ENCODE measurements at places on chromosomes 1 and 21.

DNA sequence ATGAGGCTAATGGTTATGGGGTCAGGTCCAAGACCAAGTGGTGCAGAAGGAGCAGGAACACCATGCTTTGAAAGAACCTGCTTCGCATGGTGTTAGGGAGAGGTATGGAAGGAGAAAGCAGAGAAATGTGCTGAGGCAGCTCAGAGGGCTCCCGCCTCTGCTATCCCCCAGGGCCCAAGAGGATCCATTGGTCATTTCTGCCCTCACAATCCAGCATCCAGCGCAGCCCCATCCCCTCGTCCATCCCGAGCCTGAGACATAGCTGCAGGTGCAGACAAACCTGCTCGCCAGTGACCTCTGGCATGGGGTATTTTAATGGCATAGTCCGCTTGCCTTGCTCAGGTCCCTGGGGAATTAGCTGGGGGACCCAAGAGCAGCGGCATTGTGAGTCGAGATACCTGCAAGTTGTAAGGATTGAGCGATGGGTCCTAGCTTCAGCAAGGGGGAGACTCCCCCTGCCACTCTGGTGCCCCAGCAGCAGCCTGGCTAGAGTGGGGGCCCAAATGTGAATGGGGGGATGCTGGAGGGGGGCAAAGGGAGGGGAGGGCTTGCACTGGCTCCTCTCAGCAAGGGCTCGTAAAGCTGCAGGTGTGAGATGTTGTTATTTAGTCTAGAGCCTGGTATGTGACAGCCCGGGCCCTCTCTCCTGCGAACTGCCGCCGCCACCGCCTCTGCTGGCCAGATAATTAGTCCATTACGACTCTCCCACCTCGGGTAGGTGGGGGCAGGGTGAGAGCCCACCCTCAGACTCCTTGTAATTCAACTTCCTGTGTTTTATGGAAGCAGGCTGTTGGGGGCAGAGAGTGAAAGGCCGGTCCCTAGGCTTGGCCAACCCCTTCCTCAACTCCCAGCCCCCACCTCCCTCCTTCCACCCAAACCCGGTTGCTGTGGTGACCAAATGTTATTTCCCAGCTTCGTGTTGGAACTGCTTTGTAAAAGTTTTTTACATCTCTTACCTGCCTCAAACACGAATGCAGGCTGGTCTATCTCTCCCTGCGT is 118.8 kb downstream of the RNF220 start:
- DNase-seq: no peak

DNA sequence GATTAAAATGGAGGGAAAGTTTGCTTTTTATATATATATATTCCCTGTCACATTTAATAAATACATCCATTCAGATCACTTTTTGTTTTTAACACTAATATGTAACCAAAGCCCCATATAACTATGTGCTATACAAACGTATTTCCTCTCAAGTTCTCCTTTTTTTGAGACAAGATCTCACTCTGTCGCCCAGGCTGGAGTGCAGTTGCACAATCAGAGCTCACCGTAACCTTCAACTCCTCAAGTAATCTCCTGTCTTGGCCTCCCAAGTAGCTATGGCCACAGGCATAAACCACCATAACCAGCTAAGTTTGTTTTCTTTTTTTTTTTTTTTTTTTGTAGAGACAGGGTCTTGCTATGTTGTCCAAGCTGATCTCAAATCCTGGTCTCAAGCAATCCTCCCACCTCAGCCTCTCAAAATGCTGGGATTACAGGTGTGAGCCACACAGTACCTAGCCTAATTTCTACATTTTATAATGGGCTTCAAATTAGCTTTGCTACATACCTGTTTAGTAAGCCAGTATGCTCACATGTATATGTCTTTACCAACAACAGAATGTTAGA is 120.0 kb downstream of the TGFBR3 start:
- no peak for DNase-seq

DNA sequence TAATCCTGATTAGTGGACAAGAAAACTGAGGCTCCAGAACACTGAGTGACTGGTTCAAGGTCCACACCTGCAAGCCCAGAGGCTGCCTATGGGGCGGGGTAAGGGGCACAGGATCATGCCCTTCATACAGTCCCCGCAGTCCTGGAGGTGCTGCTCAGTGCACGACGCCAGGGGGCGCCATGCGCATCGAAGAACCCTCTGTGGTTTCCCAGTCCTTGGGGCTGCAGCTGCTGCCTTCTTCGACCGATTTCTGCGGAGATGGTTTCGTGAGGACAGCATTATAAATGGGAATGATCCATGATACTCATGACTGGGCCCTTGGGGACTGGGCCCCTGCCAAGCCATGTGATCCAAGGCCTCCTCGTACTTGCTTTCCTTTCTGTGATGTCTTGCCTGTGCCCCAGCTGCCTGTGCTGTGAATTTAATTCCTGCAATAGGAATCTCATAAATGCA is 37.1 kb upstream of the ARHGEF10L start:
- peak; percentile 93 for DNase-seq

GRCh38 chr1:165078391-165078790 is 278.1 kb downstream of the LMX1A start:
- DNase-seq: no peak

DNA sequence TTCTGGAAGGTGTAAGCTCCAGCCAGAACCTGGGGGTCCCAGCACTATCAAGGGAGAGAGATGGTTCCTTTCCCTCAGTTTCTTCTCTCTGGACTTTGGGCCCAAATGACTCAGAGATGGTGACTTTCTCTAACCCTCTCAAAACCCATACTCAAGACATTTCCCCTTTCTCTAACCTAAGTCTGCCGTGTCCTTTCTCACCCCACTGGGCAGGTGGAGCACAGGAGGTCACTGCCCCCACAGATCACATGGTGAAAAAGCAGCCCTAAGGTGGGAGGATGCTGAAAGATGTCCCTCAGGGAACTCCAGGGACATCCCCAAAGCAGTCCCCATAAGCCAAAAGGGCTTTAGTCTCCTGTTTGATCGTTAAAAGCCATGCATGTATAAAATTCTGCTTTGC is 173.7 kb downstream of the HIVEP3 start:
- no peak for DNase-seq

DNA sequence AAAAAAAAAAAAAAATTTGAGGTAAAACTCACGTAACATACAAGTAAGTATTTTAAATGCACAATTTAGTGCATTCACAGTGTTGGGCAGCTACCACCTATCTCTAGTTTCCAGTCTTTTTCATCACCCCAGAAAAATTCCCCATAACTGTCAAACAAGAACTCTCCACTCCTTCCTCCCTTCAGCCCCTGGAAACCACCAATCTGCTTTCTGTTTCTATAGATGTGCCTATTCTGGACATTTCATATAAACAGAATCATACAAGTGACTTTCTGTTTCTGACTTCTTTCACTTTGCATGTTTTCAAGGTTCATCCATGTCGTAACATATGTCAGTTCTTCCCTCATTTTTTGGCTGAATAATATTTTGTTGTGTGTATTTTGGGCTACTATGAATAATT is 24.9 kb upstream of the ETS2 start:
- DNase-seq: no peak

DNA sequence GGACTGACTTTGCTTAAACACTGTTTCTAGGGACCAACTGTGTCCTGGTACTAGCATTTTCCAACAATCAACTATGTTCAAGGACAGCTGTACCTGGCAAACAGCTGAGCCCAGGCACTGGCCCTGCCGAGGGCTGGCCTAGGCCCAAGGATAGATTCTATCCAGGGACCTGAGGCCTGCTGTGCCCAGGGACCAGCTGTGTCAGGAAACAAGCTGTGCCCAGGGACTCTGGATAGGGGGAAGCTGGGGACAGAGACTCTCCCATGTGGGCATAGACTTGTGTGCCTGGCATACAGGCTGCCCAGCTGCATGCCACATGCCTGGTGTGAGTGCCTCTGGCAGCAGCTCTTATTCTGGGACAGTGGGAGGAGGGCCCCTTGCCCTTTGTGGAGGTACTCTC is 38.1 kb upstream of the POU3F1 start:
- DNase-seq: no peak

DNA sequence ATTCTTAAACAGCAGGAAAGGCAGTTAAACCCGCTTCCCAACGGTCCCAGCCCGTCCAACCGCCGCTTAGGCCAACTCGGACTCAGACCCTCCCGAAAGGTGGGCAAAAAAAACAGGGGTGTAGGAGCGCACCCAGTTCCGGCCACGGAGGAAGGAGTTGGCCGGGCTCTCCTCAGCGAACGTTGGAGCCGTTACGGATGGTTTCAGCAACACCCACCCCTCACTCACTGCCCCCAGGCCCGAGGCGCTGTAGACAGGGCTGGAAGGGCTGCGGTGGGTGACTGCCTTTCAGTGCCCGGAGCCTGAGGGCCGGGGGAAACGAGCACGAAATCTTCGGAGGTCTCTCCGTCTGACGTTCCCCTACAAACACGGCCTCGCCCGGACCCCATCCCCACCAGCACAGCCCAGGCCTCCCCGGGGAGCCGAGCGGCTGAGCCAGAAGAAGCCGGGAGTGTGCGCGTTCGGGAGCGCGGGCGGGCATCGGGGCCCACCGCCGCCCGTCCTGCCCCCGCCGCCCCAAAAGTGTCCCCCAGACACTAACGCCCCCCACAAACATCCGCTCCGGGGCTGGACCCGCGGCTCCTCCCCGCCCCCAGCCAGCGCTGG is 1.3 kb downstream of the KDM5B start:
- DNase-seq: peak; percentile 22

GRCh38 chr21:38326429-38326828 is 69.6 kb downstream of the KCNJ15 start:
- no peak for DNase-seq

GRCh38 chr1:149845416-149845815 is 54.0 kb upstream of the BOLA1 start:
- no peak for DNase-seq

DNA sequence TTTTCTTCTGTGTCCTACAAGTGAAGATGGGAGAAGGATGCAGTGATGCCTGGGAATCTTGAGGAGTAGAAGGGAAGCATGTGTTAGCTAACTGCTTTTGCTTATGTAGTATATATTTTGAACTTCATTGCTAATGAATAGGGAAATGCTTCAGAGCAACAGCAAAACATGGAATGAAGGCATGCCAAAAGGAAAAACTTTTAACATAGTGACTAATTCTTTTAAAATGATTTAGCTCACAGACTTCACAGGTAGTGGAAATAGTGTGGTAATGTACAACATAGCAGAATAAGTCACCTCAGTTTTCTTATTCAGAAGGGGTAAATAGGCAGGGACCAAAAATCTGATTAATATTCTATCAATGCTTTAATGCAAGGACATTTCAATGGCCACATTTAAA is 95.5 kb downstream of the LYPLAL1 start:
- DNase-seq: no peak

- DNase-seq: no peak
Observed at GRCh38 chr1:97034651-97035050, 313.1 kb downstream of the PTBP2 start.

GRCh38 chr1:93531193-93531592 is 83.3 kb downstream of the FNBP1L start:
- no peak for DNase-seq

DNA sequence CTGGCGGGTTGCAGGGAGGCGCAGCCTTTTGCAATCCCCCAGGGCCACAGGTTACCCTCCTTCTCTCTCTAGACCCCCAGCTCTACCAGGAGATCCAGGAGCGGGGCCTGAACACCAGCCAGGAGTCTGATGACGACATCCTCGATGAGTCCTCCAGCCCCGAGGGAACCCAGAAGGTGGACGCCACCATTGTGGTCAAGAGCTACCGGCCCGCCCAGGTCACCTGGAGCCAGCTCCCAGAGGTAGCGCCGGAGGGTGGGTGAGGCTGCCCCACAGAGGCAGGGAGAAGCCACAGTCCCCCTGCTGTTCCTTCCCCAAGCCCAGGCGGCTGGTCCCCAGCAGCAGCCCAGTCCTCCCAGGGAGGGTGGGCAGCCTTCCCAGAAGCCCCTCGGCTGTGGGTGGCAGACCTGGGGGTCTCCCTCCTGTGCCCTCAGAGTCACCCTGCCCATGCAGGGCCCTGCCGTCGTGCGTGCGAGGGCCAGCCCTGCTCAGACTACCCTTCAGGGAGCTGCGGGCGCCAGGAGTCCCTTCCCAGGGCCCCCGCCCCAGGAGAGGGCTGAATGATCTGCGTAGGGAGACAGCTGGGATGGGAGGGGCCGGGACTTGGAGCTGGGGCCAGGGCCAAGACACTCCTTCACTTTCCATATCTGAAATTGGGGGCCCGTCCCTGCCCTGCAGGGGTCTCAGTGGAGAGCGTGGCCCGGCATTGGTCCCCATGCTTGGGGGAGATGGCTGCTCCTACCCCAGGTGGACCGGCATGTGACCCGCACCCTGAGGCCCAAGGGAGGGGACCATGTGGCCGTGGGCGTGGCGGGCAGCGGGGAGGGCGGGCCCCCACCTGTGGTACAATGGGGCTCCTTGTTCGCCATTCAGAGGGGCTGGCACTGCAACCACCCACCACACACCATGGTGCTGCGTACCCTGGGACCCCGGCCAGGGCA is 12.9 kb downstream of the ARHGEF16 start:
- no peak for DNase-seq

- DNase-seq: peak; percentile 32
Observed at GRCh38 chr1:22747021-22747734, 36.5 kb downstream of the EPHB2 start.

DNA sequence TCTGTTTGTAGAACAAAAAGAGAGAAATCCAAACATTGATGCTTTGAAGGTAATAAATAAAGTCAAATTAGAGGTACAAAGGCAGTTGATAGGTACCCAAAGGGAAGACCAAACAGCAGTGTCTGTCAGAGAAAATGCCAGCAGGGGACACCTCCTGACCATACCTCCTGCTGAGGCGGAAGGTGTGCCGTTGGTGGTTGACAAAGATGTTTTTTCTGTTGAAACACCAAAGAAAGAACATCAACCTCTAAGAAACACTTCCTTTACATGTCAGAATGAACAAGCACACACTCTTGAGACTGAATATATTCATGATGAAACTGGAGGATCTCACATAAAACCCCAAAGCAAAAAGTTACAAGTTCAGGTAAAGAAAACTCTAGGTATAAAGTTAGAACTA is 128.3 kb downstream of the MACF1 start:
- DNase-seq: no peak

GRCh38 chr1:94876362-94876761 is 50.5 kb downstream of the CNN3 start:
- DNase-seq: peak; percentile 29

DNA sequence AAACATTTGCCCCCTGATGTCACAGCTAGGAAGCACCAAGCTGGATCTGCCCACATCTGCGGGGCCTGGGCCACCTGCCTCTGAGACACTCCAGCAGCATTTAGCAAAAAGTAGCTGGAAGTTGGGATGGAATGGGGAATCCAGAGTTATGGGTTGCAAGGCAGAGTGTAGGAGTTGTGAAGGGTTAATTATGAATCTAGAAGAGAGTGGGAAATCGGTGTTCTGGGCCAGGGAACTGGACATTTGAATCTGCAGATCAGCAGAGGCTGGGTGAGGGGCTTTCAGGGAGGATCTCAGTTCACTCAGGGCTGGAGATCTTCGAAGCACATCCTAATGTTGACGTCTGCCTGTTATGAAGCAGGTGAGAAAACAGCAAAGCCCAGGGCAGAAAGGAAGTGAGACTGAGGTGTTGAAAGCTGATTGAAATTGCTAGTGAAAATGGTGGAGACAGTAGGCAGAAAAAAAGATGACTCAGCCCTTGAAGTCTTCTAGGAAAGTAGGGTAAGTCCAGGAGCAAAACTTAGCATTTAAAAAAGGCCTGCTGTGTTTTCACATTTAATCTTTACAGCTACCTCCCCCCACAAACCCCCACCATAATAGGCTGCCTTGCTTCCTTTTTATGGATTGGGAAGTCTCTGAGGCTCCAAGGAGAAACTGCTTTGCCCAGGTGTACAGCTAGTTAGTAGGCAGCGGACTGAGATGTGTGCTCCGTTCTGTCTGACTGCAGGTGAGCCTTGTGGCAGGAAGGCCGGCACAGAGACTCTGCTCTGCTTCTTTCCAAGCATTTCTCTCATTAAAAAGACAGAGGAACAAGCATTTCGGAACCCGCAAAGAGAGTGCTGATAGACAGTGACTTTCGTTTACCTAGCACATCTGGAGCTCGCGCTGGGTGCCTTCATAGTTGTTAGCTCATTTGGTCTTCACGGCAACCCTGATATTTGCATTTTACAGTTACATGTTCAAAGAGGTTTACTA is 7.2 kb downstream of the VANGL1 start:
- no peak for DNase-seq
